ENCODE measurements at places on chromosomes 12 and 14. TPM values are rescaled to one million over a fixed set of nuclear protein-coding genes. Genes with fewer than 3 reads are reported as not detected.

The SNX6 gene
- 86.5 TPM for total RNA-seq

The BATF gene
- total RNA-seq: 12.9 TPM

The SYNDIG1L gene
- total RNA-seq: under 0.01 TPM

The TMEM229B gene
- total RNA-seq: 13.7 TPM

The PROX2 gene
- 0.14 TPM for total RNA-seq

The CLEC9A gene
- 16.2 TPM for total RNA-seq

The GLIPR1L2 gene
- 0.57 TPM for total RNA-seq

The ADCY6 gene
- total RNA-seq: 2.6 TPM

The PCNX1 gene
- 29.3 TPM for total RNA-seq

The SLC5A8 gene
- 0.33 TPM for total RNA-seq

The PTPN21 gene
- total RNA-seq: 0.99 TPM

The BAZ1A gene
- 45.6 TPM for total RNA-seq

The CAPZA3 gene
- not detected for total RNA-seq

The DTX3 gene
- total RNA-seq: 16.6 TPM

The ASB2 gene
- total RNA-seq: 3.7 TPM

The TRMT5 gene
- 9.1 TPM for total RNA-seq

The SERPINA6 gene
- total RNA-seq: 0.33 TPM

The OTOGL gene
- total RNA-seq: 0.42 TPM

The SRRM4 gene
- total RNA-seq: under 0.01 TPM

The ASCL1 gene
- total RNA-seq: 17.8 TPM

The MVK gene
- total RNA-seq: 7.2 TPM

The NEDD1 gene
- total RNA-seq: 41.4 TPM

The STXBP6 gene
- 6.9 TPM for total RNA-seq

The MAPKAPK5 gene
- 38.2 TPM for total RNA-seq

The RNF10 gene
- total RNA-seq: 44.8 TPM
